EH (cell line): ENCODE measurements at places on chromosomes 5 and 9.

GRCh38 chr9:115198001-115198400, 80.0 kb upstream of the TNC start:
- peak; percentile 78 for DNase-seq

- DNase-seq = no peak
These were observed 148.3 kb downstream of the GAS1 start for GRCh38 chr9:86798966-86799365.

DNA sequence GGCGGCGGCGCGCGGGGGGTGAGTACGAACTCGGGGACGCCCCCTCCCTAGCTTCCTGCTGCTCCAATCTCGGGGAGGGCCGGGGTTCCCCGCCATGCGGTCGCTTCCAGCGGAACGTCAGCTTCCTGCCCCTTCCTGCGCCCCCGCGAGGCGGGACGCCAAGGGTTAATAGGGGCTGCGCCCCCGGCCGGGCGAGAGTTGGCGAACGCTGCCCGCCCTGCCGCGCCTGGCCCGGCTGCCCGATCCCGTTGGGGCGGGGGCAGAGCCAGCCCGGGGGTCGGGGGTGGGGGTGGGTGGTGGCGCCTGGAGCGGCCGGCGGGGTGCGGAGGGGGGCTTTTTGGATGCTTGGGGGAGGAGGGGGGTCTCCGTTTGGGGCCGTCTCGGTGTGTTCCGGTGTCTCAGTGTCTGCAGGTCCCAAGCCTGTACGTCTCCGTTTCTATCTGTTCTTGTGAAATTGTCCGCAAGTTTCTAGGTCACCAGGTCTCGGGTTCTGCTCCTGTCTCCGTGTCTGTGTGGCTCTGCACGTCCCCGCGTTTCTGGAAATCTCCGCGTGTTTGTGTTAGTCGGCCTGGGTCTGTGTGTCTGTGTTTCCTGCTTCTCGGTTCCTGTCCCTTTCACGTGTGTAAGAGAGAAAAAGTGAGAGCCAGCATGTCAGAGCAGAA, 789 bp downstream of the COL27A1 start:
- DNase-seq = peak; percentile 21

- peak; percentile 21 for DNase-seq
These were observed 5.8 kb upstream of the PSMB7 start for GRCh38 chr9:124420991-124421543.

GRCh38 chr9:122382901-122383850, 12.4 kb downstream of the PTGS1 start:
- DNase-seq = peak; percentile 59

DNA sequence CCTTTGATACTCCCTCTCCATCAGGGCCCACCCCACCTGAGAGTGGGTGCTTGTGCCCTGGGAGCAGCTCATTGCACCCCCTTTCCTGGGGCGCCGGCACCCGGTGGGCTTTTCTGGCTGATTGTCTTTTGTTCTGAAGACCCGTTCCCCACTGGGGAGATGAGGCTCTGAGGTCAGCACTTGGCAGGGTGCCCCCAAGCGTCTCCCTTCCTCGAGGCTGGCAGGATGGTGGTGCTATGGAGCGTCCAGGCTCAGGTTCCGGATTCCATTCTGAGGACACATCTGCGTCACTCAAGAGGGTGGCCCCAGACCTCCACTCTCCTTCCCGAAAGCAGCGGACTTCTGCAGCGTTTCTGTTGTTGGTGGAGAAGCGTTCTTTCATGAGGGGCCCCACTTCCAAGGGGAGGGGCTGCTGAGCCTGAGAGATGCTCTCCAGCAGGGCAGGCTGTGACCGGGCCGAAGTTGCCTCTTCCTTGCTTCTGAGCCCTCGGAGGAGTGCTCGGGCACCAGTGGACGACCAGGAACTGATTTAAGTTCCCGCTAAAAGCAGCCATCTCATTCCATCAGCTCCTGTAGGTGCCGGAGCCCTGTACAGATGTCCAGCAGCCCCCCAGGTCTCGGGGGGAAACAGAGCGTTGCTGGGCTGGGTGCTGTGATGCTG, 42.2 kb downstream of the COL5A1 start:
- peak; percentile 73 for DNase-seq

- DNase-seq = no peak
These were observed 3.0 kb upstream of the PDLIM4 start for GRCh38 chr5:132254321-132254977.

GRCh38 chr9:32992595-32993238, 8.7 kb downstream of the APTX start:
- no peak for DNase-seq

DNA sequence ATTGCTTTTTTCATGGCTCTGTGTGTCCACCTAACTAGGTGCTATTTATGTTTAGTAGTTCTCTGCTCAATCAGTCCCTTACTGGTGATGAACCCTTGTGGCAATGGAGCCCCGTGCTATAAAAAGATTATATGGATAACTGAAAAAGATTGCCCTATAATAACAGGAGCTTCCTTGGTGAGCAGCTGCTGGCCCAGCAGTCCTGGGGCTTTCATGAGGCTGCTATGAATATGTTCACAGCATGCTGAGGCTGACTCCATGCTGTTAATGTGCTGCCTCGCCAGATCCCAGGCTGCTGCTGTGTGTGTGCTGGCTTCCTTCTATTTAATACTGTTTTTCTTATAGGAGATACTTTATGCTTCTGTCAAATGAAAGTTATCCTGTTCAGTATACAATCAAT, 357.5 kb downstream of the TAF11L14 start:
- no peak for DNase-seq

GRCh38 chr5:128466554-128466953, 71.5 kb downstream of the FBN2 start:
- no peak for DNase-seq

DNA sequence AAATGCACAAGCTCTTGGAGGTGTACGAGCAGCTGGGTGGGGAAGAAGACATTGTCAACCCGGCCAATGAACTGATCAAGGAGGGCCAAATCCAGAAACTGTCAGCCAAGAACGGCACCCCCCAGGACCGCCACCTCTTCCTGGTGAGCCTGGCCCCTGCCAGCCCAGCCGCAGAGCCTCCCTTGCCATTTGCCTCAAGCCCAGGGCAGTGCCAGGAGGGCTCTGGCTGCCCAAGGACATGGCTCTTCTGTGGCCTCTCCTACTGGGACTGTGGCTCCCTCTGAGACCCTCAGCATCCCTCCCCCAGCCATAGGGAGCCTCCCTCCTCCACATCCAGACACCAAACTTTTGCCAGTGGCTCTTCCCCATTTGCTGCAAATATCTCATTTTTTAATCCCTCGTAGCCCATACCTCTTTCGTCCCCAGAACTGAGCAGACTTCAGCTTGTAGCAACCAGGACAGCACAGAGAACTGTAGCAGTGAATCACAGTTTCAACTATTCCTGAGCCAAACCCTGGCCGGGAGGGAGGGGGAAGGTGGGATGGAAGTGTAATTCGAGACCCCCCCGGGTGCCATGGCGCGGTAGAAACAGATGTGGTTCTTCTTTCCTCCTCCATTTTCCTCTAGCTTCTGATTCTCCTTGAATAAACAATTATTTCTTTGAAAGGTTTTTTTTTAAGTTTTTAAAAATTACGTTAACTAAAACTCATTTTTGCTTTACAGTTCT, 44.5 kb upstream of the SUSD3 start:
- DNase-seq = no peak

DNA sequence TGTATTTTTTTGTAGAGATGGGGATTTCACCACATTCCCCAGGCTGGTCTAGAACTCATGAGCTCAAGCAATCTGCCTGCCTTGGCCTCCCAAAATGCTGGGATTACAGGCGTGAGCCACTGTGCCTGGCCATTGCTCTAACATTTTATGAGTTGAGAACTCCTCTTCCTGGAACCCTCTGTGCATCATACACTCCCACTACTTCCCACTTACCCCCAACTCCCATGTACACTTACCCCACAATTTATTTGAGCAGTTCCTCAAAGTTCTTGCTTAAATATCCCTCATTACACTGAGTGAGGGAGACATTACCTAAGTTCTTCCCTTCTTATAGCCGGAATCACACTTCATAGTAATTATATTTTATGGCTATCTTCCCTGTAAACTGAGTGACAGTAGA, 42.9 kb upstream of the GALNT10 start:
- no peak for DNase-seq

- no peak for DNase-seq
These were observed 55.7 kb upstream of the IRX4 start for GRCh38 chr5:1938310-1939000.

DNA sequence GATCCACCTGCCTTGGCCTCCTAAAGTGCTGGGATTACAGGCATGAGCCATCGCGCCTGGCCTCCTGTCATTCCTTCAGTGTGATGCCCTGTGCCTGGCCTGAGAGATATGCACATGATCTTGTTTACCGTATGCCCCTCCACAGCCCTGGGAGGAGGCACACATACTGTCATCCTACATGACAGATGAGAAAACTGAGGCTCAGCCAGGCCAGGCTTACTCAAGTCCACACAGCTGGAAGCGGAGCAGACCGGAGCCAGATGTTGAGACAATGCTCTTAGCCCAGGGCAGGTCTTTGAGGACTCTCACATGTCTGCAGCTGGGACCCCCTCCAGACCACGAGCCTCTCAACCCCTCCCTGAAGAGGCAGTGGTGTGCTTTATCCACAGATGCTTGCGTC, 38.7 kb upstream of the SH3PXD2B start:
- no peak for DNase-seq

DNA sequence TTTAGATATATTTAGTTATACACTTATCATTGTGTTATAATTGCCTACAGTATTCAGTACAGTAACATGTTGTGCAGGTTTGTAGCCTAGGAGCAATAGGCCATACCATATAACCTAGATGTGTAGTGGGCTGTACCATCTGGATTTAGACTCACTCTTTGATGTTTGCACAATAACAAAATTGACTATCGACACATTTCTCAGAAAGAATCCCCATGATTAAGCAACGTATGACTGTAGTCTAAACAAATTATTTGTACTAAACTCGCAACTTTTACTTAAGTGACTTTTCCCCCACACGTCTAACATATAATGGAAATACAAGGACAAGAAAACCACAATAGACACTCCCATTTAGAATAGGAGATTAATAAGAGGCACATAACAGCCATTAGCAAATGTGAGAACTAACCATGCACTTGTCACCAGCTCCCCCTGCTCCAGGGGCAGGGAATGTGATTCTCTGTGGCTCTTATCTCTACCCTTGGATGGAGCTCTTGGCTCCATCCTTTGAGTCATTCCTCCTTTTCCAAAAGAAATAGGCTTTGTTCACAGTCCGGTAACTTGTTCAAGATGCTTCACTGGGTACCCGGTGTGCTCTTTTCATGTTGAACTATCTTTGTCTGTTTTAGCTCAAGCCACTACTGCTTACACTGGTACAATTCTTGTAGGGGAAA, 8.7 kb upstream of the B4GALT1 start:
- no peak for DNase-seq

DNA sequence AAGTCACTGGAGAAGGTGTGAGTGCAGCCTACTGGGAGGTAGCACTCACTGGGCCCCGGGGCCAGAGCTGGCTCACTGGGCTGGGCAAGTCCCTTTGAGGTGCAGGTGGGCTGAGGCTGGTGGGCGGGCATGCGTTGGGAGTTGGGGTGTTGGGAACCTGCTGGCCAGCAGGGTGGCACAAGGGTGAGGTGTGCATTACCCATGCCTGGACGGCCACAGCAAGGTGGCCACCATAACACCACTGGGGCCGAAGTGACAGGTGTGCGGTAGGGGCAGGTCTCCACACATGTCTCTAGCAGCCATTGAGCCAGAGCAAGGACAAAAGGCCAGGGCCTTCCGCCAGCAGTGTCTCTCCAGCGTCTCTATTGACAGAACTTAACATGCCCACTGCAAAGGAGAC, 22.6 kb downstream of the PRRT1B start:
- DNase-seq = no peak
